Activated CD4-positive, alpha-beta T cell treated with anti-CD3 and anti-CD28 coated beads, Interleukin-2, amount 50 U/mL, for 48 hours (primary cell): ENCODE measurements at places on chromosomes 11 and 22.
A peak's percentile ranks its signal among the peaks of the same experiment; 100 is the strongest.

DNA sequence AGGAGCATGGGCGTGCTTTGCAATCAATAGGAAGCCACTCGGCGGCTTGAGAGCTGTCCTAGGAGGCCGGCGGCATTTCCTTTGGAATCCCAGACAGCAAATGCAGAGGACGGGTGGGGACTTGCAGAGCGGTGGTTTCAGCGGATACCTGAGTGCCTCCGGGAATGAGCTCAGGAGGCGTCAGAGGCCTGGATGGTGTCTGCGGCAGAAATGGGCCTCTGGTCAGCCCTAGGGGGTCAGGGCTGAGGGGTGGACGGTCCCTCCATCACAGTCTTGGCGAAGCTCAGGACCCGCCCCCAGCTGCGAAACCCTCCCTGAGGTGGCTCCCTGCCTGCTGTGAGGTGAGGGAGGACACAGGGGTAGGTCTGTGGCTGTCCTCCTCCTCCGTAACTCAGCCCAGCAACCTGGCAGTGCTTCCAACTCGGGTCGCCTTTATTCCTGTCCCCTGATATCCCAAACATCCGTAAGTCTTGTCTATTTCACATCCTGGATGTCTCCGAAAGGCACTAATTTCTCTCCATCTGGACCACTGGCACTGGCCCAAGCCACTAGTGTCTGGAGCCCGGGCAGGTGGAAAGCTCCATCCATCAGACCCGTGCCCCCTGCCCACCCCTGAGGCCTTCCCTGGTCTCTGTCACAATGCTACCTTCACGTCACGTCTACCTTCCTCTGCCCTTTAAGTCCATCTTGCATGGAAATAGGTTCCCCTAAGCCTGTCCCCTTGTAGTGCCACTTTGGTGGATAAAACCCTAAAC lies 686.6 kb downstream of the BRD1 start:
- DNase-seq: no peak

DNA sequence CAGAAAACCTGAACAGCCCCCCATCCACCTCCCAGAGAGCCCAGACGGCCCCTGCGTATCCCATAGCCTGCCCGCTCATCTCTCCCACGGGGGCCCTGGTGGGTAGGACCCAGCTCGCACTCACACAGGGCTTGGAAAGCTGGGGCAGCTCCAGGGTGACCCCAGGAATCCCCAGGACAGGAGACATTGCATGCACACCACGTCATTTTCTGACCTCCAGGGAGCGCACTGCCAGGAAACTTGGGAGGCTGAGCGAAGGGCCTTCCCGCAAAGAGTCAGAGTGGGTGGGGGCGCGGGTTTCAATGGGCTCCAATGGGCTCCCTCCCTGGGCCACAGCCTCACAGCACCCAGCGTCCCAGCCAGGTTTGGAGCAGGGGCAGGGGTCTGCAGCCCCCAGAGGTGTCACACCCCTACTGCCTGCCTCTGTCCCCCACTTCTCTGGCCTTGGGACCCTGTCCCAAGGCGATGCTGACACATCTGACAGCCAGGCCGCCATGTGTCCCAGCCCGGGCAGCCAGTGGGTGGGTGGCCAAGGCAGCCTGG lies 8.2 kb upstream of the SYT8 start:
- no peak for DNase-seq

- no peak for DNase-seq
Observed at GRCh38 chr11:124302347-124303125, 11.2 kb downstream of the OR8D1 start.

- no peak for DNase-seq
Observed at GRCh38 chr11:350723-351255, 18.5 kb upstream of the B4GALNT4 start.

DNA sequence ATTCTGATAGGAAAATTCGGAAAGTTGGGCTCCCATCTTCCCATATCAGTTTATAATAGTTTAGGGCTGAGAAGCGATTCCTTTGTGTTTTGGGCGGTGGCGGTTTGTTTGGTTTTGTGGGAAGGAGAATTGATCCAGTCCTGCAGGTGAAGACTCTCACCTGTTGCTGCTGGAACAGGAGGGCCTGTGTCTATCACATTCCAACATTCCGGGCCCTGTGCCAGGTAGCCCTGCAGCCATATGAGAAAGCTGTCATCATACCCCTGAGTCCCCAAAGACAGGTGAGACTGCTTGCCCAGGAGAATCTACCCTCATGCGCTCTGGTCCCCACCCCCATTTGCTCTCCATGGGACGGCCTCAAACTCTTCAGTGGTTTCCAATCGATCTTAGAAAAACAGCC lies 62.1 kb downstream of the TRAF6 start:
- no peak for DNase-seq

GRCh38 chr11:115724666-115725065 lies 220.5 kb upstream of the CADM1 start:
- DNase-seq: no peak

GRCh38 chr22:28072066-28072465 lies 153.0 kb upstream of the PITPNB start:
- DNase-seq: no peak

DNA sequence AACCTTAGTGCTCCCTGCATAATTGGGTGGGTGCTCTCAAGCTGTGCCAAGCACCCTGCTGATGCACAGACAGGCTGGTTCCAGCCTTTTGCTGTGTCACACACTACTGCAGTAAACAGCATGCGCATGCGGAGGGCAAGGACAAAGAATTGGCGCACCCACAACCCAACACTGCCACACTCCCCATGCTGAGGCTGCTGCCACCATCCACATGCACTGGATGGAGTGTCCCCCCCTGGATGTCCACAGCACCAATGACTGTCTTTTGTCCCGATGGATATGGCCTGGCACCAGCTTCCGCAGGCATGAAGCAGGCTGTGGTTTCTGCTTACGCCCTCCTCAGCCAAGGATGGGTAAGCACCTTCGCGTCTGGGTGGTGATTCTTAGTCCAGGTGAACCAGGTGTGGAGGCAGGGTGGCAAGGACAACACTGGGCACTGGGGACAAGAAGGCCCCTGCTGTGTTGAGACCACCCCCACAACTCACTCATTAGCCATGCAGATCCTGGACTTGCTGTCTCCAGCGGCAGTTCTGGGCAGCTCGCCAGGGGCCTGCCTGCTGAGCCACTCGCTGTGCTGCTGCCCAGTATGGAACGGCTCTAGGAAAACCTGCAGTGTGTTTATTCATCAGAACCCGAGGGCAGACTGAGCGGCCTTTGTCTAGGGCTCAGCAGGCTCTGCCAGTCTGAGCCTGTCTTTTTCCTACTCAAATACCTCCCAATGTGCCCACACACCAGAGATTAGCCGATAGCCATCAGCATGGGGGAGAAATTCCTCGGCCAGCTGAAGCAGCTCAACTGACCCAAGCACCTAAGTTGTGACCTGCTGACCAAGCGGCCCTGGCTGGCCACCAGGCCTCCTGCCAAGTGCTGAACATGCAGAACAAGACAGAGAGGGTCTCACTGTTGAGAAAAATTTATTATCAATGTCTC lies 8.2 kb upstream of the NAP1L4 start:
- DNase-seq: no peak

- DNase-seq: peak; percentile 48
Observed at GRCh38 chr11:79493555-79494171, 52.8 kb upstream of the TENM4 start.

- DNase-seq: no peak
Observed at GRCh38 chr11:21710809-21711208, 482.1 kb upstream of the ANO5 start.

- no peak for DNase-seq
Observed at GRCh38 chr22:23789638-23790037, 2.9 kb downstream of the SMARCB1 start.

GRCh38 chr11:19955660-19956059 lies 204.6 kb downstream of the DBX1 start:
- no peak for DNase-seq

DNA sequence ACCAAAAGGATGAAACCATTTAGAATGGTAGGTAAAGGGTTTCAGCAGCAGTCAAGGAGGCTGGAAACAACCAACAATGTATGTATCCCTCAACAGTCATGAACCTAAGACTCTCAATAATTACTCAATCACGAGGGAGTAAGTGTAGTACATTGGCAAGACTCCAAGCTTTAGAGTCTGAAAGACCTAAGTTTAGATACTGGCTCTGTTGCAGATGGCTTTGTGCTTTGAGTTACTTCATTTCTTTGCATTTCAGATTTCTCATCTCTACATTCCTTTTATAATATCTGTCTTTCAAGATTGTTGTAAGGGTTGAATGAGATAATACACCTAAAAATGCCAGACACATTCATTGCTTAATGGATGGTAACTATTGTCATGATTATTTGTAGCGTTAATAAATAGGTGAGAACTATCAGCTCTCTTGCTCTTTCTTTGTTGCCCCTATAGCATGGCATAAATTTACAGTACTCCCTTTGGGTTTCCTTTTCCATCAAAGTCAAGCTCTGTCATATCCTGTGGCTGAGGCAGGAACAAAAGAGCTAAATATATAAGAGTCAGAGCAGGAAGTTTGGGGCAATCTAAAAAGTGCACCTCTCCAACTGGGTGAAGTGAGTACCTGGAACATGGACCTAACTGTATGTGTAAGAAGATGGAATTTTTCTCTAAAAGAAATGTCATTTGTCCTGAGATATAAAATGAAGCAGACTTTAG lies 228.2 kb upstream of the ZC3H12C start:
- no peak for DNase-seq

- no peak for DNase-seq
Observed at GRCh38 chr11:20259506-20259905, 99.2 kb upstream of the DBX1 start.

- no peak for DNase-seq
Observed at GRCh38 chr11:90635151-90635550, 412.3 kb upstream of the CHORDC1 start.

DNA sequence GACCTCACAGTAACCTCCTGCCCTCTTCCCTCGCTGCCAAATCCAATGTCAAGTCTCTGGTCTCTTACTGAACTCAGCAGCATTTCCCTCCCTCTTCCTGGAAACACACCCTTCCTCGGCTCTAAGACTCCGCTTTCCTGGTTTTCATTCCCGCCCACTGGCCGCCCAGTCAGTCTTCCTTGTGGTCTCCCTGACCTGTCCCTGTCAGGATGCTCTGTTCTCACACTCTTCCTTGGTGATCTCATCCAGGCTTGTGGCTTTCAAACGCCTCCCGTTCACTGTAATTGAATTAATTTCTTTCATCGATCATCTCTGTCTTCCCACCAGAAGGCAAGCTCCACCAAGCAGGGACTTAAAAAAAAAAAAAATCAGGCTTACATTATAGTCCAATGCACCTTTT lies 33.5 kb downstream of the MYO18B start:
- DNase-seq: no peak

GRCh38 chr11:12216041-12216451 lies 105.7 kb downstream of the MICAL2 start:
- no peak for DNase-seq

GRCh38 chr22:37932821-37933578 lies 20.4 kb downstream of the C22orf23 start:
- DNase-seq: no peak

DNA sequence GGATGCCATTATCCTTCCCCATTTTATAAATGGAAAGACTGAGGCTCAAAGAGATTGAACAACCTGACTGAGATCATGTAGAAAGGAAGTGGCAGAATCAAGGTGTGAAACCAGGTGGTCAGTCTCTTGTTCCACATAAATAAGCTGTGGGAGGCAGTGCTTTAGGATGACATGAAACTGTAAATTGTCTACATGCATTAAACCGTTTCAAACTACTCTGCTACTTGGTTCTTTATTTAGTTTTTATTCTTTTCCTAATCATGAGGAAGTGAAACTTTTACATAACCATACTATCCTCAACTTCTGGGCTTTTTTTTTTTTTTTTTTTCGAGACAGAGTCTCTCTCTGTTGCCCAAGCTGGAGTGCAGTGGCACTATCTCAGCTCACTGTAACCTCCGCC lies 34.9 kb downstream of the CADM1 start:
- DNase-seq: no peak

GRCh38 chr22:49979587-49980264 lies 19.2 kb downstream of the PIM3 start:
- peak; percentile 51 for DNase-seq

DNA sequence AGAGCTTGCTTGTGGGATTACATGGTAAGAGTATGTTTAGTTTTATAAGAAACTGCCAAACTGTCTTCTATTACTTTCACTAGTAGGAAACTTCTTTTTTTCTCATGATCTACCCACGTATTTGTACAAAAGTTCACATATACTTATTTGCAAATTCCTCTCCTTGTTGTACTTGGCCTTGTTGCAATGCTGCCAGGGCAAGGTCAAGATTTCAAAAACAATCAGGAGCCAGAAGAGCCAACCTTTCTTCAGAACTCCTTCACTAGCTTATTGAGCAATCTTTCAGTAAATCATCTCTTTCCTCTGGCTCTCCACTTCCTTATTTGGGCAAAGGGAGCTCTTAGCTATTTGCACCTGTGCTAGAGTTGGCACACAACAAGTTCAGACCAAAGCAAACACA lies 9.7 kb downstream of the SRSF8 start:
- DNase-seq: no peak

DNA sequence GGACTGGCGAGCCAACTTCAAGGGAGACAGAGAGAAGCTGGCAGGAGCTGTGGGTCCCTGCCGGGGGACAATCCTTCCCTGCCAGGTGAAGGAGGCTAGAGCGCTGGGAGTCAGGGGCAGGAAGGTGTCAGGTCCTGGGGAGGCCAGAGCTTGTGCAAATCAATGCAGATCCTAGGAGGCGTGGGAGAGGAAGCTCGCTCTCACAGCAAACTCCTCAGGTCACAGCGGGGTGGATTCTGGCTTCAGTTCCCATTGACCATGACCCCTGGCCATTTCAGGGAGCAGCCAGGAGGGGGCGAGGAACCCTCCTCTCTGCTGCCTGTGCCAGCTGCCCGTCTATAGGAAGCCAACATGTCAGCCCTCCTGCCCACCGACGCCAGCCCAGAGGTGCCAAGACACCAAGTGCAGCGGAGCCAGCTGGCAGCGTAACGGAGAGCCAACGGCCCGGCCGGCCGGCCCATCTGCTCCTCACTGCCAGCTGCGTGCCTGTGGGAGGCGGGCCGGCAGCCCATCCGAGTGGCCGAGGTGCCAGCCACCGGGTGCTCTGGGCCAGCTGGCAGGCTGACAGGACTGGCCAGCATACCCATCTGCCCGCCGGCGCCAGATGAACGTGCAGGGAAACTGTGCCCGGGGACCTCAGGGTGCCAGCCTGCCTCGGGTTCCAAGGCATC lies 374.8 kb downstream of the MIAT start:
- DNase-seq: no peak
